ENCODE measurements at places on chromosomes 1 and 21. TPM values are rescaled to one million over a fixed set of nuclear protein-coding genes. Genes with fewer than 3 reads are reported as not detected.

RAB25 gene
- 0.09 TPM for total RNA-seq

ZSWIM5 gene
- 0.32 TPM for total RNA-seq

ASTN1 gene
- under 0.01 TPM for total RNA-seq

COL16A1 gene
- 115 TPM for total RNA-seq

FCRL2 gene
- total RNA-seq: not detected

KRTAP12-2 gene
- total RNA-seq: not detected

SHE gene
- under 0.01 TPM for total RNA-seq

MEX3A gene
- 1.2 TPM for total RNA-seq

ERRFI1 gene
- 13.2 TPM for total RNA-seq

ADGRL4 gene
- total RNA-seq: 8.2 TPM

DPT gene
- 0.86 TPM for total RNA-seq

NKAIN1 gene
- not detected for total RNA-seq
